Activated naive CD8-positive, alpha-beta T cell treated with anti-CD3 and anti-CD28 coated beads, Interleukin-2, amount 10 ng/mL, durations not matched to agents 7 days and 5 days (primary cell): ENCODE measurements at places on chromosomes 12 and 14. TPM values are rescaled to one million over a fixed set of nuclear protein-coding genes. Genes with fewer than 3 reads are reported as not detected.

Gene NOP9
- total RNA-seq: 28.7 TPM

Gene DPY19L2
- total RNA-seq: 7.6 TPM

Gene LGR5
- total RNA-seq: not detected

Gene TAS2R19
- 2.2 TPM for total RNA-seq

Gene MUCL1
- total RNA-seq: not detected
